Thymus (tissue), 14 donors: ENCODE measurements at places on chromosomes 6 and 20.

DNA sequence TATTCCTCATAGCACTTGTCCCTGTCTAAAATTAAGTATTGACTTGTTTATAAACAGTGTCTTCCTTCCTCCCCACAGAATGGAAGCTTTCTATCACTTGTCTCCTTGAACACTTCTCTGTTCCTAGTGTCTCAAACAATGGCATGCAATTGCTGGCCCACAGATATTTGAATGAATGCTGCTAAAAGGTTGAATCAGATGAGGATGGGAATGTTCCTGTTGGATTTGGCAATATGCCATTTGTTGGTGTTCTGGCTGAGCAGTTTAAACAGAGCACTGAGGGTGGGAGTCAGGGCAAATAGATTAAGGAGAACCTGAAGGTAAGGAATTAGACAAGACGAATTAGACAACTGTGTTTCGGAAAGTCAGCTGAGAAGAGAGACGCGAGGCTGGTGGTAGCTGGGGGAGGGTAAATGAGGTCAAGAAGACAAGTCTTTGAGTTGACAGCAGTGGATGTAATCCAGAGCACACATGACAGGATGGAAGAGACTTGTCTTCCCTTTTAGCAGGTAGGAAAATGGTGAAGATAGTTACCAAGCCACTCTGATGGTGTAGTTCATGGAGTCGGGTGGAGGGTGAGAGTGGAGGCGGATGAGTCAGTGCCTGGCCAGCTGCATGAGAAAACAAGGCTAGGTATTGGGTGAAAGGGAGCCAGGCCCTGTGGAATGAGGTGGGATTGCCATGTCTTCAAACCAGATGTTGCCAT lies 58.3 kb upstream of the GNRH2 start:
- DNase-seq, result no peak

DNA sequence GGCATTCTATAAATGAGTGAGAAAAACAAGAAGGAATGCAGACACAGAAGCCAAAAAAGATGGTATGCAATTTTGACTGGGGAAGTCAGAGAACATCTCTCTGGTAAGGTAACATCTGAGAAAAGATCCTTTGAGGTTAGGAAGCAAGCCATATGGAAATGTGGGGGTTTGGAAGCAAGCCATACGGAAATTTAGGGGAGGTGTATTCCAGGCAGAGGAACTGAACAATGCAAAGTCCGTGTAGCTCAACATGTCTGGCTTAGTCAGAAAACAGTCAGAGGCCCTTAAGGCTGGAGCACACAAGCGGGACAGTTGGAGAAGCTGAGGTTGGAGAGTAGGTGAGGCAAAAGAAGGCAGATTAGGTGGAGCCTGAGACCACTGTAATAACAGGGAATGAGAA lies 35.3 kb downstream of the RALGAPA2 start:
- DNase-seq, result no peak

- no peak for DNase-seq
Measured at GRCh38 chr6:124800222-124800621, 162.0 kb upstream of the RNF217 start.

DNA sequence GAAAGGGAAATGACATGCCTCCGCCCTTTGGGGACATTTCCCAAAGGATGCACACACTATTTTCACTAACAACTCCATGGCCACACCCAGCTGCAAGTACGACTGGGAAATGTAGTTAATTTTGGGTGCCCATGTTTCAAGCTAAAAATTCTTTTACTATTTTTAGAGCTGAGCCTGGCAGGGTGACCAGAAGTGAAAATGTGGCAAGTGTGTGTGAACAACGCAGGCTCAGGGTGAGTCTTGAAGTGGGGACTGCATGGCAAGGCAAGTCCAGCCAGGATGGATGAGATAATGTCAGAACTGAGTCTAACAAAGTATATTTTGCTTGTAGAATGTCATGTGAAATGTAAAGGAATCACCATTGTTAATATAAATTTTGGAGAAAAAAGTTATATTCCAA lies 17.0 kb upstream of the CD109 start:
- DNase-seq, result no peak

GRCh38 chr20:64049060-64049877 lies at the start of gene SOX18:
Gene SOX18 (minus strand): TSS chr20:64049639. CDS start chr20:64049516, 123 bp downstream.
- DNase-seq, result no peak

GRCh38 chr6:154829970-154830369 lies 96.8 kb downstream of the SCAF8 start:
- DNase-seq, result no peak

DNA sequence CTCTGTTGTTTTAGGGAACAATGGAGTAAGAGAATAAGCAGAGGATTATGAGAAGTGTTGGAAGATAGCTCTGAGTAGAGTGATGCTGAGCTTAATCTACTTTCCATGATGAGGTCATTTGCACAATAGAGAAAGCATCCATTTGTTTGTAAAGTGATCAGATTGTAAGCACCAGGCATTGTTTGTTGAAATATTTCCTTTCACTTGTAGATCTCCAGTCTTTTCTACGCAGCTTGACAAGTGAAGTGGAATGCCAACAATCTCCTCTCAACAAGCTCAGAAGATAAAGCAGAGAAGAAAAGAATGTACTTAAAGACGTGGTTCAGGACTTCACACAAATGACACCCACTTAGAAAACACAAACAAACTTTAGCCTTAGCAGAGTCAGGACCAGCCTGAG lies 80.1 kb upstream of the MARCKS start:
- no peak for DNase-seq

DNA sequence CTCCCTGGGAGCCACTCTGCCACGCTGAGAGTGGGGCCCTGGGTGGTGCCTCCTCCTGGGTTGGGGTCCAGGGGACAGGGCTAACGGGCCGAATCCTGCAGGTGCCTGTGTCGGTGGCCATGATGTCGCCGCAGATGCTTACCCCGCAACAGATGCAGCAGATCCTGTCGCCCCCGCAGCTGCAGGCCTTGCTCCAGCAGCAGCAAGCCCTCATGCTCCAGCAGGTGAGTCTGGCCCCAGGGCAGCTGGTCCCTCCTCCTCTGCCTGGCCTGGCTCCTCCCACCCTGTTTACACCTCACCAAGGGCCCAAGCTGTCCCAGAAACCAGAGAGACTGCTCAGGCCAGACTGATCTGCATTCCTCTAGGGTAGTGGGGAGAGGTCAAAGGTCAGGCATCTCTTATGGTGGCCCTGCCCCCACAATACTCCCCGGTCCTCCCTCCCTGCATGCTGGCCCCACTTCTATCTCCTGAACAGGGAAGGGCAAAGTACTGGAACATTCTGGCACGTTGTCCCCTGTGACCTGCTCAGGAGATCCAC lies 38.6 kb downstream of the FOXP4 start:
- no peak for DNase-seq

DNA sequence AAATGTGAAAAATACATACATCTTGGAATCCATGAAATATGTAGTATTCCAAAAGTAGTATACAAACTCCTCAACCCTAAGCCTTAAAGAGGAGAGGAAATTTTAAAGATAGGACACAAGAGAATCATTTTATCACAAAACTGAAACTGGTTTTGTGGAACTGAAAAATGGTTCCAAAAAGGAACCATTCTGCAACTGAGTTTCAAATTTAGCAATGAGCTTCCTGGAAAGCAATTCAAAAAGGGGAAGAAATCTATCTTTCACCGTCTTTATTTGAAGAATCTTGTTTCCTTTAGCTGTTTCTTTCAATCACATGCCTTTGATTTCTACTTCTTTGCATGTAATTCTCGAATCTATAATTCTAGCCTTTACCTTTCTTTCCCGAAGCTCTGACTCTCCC lies 32.2 kb upstream of the LAMP5 start:
- DNase-seq, result no peak
